D341Med (cell line): ENCODE measurements at places on chromosomes 2 and 18.

DNA sequence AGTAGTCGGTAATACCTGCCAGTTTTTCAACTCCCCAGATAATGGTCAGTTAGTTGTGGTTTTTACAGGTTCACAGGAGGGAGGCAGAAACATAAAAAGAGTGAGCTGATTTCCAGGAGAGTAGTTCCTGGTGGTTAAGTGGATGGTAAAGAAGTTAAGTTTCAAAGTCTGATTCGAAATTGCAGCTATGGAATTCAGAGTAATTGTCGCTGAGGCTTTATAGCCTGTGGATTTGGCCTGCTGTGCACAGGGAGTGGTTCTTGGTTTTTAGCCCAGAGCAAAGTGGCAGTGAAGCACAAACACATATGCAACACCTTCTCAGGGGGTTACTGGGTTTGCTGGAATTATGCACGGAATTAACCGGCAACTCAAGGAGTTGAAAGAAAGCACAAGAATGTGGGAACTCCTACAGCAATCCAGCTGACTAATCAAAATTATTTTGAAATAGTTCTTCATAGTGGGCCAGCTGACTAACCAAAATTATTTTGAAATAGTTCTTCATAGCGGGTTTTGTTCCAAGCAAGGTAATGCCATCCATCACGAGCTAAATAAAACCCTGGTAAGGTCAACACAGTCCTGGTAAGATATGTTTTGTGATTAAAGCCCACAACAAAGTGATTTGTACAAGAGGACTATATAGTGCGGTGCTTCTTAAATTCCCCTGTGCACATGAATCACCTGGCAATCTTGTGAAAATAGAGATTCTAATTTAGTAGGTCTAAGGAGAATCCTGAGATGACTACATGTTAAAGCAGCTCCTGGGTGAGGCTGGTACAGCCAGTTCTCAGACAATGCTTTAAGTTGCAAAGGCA, 94.4 kb downstream of the SGPP2 start:
- no peak for DNase-seq

DNA sequence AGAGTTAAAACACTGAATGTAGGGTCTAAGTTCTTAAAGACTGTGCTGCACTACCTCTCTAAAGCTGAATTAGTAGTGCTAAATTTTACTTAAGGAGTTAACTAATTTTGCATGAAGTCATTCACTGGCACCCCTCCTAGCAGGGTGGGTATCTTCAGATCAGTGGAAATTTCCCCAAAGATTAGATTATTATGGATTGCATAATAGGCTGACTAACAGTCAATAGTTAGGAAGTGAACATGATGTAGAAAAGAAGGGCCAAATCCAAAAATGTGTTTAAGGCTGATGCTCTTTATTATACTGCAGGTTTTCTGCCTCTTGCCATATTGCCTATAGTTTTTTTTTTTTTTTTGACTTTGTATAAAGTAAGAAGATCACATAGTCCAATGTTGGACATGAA, 5.2 kb downstream of the ZNF638 start:
- DNase-seq = no peak

- no peak for DNase-seq
These were observed 251.4 kb downstream of the PRKCE start for GRCh38 chr2:45902781-45903375.

GRCh38 chr2:27522400-27522945, 25.8 kb downstream of the GCKR start:
- no peak for DNase-seq

GRCh38 chr2:189116979-189117378, 62.6 kb downstream of the COL5A2 start:
- no peak for DNase-seq

DNA sequence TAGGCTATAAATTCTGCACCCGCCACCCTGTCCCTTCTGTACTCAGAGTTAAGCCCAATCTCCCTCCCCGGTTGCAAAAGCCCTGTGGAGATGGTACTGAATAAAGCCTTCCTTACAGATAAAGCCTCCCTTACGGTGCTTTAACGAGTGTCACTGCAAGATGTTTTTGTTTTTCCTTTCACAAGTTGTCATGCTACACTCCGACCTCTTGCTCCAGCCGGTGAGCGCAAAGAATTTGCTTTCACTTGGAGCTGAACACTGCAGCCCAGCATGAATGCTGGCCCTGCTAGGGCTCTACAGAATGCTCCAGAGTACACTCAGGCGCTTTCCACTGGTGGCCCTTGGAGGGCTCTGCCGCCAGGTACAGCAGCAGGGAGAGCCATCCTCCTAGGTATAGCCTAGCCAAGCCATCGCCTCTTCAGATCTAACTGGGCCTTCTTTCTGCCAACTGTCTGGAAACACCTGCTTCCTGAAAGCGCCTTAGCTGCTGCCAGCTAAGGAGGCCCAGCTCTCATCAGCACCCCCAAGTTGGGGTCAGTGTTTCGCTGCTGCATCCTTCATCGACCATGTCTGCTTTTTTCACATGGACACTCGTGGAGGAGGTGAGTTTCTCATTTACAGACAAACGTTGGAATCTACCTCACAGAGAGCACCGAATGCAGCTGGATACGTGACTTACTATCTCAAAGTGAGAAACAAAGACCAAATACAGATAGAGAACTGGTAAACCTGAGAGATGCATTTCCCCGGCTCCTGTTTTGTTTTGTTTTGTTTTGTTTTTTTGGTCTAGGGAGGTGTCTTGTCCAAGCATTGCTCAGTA, 13.4 kb upstream of the CREG2 start:
- DNase-seq = no peak
